Right kidney (tissue), 9 donors: ENCODE measurements at places on chromosomes 2 and 18.
A peak's percentile ranks its signal among the peaks of the same experiment; 100 is the strongest.

DNA sequence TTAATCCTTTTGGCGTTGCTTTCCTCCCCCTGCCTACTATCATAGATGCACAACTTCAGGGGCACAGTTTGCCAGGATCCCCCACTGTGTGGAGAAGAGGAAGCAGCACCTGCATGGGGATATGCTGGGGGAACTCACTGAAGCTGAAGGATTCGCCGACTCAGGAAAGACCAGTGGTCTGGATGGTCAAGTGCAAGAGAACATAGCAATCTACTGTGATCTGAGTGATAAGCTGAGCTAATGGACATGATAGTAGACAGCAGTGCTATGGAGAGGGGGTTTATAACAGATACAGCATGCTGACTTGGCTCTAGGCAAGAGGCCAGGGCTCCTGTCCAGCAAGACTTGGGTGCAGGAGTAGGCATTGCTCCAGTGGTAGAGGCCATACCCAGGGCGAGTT lies 124.4 kb upstream of the NRP2 start:
- DNase-seq = no peak

DNA sequence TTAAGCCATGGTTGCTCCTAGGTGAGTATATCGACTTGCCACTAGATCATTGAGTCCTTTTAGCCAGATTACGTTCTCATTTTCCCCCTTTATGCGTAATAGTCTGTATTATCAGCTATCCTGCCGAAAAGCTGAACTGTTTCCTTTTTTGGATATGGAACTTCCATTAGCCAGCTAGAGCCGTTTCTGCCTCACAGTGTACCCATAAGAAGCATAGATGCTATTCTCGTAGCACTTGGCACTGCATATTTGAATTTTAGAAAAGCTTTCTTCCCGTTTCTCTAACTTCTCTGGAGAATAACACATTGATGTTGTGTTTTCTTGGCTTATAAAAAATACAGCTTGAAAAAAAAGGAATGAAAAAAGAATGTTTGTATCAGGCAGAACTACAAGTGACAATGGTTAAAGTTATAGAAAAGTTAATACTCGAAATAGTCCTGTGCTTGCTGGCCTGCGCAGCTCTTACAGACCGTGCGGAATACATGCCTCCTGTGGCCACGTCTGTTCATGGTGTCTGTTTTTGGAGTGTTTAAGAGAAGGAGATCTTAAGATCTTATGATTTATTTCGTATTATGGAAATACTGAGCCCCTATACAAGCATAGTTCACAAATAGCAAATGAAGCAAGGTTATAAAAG lies 710 bp downstream of the DUSP19 start:
- DNase-seq = no peak

GRCh38 chr2:231664727-231665126 lies 43.6 kb upstream of the PTMA start:
- peak; percentile 0 for DNase-seq

GRCh38 chr2:171531836-171532450 lies 9.7 kb downstream of the CYBRD1 start:
- no peak for DNase-seq

- DNase-seq = no peak
Measured at GRCh38 chr2:5798084-5798483, 105.9 kb downstream of the SOX11 start.

- DNase-seq = no peak
Measured at GRCh38 chr2:8488001-8488738, 193.7 kb upstream of the ID2 start.

DNA sequence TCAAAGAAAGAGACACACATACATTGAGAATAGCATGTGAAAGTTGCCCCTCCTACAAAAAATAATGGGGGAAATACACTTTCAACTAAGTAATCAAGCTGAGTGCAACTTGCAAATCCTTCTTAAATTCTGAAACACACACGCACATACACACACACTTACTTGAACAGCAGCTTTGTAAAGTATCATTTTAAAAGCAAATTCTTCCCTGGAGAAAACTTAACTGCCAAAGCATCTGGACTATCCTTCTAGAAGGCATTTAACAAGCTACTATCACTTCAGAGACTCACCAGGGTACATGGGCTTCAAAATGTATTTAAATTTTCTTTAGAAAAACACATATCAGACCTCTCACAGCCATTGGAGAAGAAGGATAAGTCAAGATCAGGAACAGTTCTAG lies 15.3 kb downstream of the GAREM1 start:
- DNase-seq = no peak

GRCh38 chr2:44638649-44639048 lies 276.9 kb downstream of the CAMKMT start:
- no peak for DNase-seq

DNA sequence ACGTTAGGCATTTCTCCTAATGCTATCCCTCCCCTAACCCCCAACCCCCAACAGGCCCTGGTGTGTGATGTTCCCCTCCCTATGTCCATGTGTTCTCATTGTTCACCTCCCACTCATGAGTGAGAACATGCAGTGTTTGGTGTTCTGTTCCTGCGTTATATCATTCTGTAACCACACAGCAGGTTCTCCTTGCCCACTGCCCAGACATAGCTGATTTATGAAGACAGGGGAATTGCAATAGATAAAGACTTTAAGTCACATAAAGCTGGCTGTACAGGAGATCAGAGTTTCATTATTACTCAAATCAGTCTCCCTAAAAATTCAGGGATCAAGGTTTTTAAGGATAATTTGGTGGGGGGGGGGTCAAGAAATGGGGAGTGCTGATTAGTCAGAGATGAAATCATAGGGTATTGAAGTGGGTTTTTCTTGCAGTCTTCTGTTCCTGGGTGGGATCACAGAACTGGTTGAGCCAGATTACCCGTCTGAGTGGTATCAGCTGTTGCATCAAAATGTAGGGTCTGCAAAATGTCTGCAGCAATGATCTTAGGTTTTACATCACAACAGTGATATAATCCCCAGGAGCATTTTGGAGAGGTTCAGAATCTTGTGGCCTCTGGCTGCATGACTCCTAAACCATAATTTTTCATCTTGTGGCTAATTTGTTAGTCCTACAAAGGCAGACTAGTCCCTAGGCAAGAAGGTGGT lies 392.1 kb upstream of the KCNJ3 start:
- DNase-seq = no peak

DNA sequence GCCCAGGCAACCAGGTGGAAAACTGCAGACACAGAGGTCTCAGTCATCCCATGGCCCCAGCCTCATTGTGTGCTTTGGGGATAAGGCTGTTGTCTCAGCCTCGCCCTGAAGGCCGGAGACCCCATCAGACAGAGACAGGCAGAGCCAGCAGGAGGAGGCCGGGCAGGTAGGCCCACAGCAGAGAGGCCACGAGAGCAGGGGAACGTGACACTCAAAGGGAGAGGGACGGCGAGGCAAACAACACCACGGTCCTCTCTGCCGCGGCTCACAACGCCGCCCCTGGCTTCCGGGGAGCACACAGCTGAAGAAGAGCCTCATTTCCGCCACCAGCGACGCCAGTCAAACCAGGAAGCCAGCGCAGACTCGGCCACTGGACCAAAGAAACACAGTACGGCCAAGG lies 103.3 kb downstream of the ZNF516 start:
- no peak for DNase-seq

- DNase-seq = no peak
Measured at GRCh38 chr2:231245249-231246094, 47.0 kb downstream of the ARMC9 start.

DNA sequence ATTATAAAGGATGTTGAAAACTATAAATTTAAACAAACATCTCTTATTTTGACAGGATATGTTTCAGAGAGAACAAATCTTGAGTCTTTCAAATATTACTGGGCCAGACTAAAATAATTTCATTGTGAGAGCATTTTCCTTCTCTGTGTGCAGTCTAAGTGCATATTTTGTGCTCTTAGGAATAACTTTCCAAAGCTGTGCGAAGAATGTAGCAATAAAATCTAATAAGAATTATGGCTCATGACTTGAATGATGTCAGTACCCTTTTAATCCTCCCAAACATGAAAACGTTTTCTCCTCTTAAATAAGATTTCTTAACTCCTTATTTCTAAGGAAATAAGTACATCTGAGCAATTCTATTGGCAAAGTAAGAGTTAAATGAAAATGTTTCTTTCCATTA lies 76.2 kb upstream of the EFEMP1 start:
- no peak for DNase-seq

DNA sequence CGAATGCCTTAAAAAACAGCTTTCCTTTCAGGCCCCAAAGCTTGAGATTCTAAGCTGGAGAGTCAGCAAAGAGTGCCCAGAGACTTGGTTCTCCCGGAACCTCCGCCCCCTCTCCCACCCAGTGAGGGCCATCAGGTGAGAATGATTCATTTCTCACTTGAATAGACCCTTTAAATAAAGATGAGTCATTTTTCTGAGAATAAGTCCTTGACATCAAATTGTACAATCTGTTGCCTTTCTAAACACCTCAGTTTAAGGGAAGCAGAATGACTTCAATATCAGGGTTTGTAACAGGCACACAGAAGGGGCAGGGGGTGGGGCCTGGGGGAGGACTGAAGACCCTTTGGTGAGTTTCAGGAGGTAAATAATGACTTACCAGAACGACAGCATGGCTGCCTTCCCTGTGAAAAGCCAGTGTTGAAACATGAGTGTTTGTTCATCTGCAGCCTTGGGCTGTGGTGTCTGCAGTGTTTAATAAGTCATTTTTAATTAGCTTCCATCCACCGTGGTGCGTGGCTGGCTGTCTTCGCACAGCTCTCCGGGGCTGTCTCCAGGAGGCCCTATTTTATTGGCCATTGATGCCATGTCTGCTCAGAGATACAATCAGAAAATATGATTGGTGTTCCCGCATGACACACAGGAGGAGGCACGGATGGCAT lies 134.9 kb upstream of the ZNF236 start:
- DNase-seq = no peak

GRCh38 chr2:240528406-240529040 lies 29.3 kb downstream of the ANKMY1 start:
- DNase-seq = no peak

- no peak for DNase-seq
Measured at GRCh38 chr2:172836347-172836821, 100.7 kb downstream of the RAPGEF4 start.

DNA sequence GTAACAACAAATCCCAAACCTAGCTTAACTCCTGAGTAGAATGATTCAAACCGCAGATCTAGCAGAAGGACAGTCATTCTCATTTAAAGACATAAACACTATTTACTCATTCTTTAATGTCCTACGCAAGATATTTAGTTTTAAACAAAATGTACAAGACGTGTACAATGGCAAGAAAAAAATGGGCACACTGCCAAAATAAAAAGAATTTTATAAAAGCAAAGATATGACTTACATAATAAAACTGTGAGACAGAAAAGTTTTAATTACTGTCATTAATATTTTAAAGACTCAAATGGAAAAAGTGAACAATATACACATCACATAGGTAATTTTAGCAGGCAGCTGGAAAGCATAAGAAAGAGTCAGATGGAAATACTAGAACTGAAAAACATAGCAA lies 157.8 kb downstream of the GALNT13 start:
- DNase-seq = no peak

DNA sequence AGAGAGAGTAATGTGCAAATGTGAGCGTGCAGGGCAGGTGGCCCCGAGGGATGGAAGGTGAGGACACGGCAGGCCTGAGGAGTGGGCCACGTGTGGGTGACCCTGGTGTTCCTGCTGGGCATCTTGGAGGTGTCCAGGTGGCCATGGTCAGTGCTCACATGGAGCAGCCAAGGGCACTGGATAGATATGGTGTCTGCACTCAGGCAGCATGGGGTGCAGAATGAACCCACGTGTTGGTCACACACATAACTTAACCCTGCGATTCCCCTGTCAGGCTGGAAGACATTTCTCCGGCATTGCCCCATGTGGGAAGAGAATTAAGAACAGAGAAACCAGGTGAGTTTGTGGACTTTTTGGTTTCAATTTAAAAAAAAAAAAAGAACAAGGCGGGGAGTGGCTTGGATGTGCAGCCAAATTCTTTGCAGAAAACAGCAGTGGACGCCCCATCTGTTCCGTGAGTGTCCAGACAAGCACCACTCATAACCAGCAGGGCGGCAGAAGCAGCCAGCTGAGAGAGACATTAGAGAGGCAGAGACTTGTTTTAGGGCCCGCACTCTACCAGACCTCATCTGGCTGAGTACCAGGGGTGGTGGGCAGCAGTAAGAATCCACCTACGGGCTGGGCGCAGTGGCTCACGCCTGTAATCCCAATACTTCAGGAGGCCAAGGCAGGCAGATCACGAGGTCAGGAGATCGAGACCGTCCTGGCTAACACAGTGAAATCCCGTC lies 249.8 kb downstream of the ACKR3 start:
- no peak for DNase-seq

DNA sequence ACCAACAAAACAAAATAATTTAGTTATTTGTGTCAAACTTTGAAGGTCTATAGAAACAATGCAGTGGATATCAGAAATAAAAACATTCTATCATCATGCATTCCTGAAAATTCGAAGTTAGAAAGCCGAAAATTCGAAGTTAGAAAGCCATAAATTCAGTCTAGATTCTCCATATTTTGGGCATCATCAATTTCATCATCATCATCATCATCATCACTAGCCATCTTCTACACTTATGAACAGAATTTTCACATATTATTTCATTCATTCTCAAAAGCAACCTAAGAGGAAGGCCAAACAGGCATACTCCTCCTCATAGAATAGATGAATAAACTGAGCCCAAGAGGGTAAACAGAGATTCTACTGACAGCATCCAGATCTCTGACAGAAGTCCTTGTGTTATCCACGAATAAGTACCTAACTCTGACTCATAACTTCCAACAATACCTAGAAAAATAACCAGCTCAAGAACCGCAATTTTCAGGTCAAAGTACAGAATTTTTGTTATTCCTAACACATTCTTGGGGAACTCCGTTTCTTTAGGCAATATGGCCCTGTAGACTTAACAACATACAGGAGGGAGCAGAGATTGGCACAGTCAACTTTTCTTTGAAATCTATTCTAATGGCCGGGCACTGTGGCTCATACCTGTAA lies 84.7 kb downstream of the TCF4 start:
- no peak for DNase-seq

DNA sequence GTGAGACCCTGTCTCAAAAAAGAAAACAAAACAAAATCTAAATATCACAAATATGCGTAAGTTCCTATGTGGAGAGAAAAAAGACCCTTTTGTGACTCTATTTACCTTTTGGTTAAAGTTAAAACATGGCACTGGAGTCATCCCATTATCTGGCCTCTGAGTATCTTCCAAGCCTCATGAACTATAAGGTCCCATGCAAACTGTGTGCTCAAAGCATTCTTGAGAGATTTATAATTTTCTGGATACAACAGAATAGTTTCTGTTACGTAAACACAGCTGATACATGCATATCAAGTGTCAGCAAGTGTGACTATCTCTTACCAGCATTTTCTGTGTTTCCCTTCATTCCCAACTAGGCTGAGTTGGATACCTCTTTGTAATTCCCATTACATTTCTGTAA lies 8.8 kb upstream of the NOSTRIN start:
- DNase-seq = no peak

DNA sequence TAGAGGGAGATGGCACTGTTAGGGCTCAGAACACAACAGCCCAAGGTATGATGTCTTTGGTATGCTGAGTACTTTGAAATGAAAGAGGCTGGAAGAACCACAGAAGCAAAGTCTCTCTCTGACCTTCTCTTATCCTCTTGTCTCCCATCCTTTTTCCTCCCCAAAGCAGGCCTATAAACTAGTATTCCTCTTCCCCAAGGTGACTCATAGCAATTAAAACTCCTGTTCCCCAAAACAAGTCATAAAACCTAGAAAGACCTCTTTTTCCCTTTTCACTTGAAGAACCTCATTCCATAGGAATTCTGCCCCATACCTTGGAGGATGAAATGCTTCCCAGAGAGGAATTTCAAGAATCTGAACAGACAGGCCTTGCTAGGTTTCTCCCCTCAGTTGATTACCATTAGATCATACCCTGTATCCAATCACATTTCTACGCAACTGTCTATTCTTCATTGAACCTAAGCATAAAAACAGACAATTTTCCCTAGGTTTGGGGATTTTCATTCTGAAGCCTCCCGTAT lies 25.7 kb downstream of the MDH1 start:
- DNase-seq = no peak

GRCh38 chr2:144267239-144267638 lies 252.7 kb downstream of the ZEB2 start:
- no peak for DNase-seq
